ENCODE measurements at places on chromosomes 12 and 14.

DNA sequence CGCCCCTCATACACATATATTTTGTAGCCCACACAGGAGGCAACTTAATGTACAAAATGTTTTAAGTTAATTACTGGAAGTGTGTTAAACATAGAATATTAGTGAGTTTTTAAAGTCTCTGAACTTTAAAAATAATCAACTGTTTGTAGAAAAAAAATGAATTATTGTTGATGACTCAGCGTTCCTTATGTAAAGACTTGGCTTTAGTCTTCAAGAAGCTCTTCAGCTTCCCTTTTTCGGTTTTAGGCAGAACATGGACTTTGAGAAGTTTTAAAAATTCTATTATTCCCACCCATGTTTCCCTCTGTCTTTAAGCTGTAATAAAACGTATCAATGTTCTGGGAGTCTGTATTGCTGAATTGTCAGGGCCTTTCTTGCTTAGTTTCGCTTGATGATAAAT, 269.5 kb downstream of the FBXL14 start:
- DNase-seq, result no peak

DNA sequence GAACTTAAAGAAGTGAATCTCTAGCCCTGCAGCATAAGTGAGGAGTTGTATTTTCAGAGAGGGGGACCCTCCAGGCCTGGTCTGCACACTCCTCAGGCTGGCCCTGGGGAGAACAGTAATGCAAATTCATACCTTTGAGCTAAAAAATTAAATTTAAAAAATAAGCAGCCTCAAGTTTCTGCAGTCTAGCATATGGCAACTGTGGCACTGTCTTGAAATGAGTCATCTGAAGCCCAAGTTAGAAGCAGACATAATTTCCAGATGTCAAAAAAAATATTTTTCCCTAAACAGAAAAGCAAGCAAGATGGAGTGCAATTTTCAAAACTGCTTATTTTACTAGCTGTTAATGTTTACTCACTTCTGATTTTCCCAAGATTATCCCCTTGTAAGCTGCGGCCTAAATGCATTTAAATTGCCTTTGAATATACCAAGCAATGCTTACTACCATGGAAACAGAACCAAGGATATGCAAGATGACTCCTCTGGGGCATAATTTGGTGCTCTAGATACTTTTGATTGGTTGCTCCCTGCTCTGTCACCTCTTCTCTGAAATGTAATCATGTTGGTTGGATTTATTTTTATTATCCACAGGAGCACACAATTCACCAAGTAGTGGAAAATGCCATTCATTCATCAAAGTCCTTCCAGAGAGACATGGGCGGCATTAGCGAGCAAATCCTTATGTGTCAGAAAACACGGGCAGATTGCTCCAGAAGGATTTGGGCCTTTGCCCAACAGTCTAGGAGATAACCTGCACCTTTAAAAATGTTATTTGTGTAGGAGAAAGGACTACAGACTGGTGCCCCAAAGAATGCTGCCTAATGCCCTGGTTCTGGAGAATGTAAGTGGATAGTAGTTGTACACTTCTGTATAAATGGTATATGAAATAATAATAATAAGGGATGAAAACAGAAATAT, 25.0 kb upstream of the DHRS7 start:
- no peak for DNase-seq

DNA sequence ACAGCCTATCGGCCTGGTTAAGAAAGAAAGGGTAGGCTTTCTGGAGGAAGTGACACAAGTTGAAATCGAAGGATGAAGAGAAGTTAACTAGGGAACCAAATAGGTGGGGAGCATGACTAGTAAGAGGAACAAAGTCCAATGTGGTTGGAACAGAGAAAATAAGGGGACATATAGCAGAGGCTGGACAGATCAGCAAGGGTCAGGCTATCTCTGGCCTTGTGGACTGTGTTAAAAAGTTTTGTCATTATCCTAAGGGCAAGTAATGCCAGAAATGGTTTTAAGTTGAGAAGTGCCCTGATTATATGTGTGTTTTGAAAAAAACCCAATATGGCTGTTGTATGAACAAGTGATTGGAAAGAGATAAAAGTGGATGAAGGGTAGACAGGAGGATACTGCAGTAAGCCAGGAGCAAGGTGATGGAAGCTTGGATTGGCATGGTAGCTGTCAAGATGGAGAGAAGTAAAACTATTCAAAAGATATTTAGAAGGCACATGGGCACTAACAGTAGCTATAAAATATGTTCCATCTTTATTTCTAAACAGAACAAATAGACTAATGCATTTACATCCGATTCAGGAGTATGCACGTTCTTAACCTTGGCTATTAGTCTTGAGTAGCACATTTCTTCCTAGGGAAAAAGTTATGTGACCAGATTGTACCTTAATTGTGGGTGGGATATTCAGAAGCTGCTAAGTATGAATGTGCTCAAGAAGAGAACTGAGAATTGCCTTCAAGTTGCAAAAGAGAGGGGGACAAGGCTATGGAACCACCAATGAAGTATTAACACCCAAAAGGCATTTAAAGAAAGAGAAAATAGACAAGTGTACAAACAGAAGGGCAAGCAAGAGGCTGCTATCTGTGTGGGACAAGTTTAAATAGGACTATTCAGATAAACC, 46.8 kb upstream of the OR5AU1 start:
- no peak for DNase-seq

GRCh38 chr12:46197883-46198282, 71.0 kb downstream of the SLC38A1 start:
- no peak for DNase-seq

DNA sequence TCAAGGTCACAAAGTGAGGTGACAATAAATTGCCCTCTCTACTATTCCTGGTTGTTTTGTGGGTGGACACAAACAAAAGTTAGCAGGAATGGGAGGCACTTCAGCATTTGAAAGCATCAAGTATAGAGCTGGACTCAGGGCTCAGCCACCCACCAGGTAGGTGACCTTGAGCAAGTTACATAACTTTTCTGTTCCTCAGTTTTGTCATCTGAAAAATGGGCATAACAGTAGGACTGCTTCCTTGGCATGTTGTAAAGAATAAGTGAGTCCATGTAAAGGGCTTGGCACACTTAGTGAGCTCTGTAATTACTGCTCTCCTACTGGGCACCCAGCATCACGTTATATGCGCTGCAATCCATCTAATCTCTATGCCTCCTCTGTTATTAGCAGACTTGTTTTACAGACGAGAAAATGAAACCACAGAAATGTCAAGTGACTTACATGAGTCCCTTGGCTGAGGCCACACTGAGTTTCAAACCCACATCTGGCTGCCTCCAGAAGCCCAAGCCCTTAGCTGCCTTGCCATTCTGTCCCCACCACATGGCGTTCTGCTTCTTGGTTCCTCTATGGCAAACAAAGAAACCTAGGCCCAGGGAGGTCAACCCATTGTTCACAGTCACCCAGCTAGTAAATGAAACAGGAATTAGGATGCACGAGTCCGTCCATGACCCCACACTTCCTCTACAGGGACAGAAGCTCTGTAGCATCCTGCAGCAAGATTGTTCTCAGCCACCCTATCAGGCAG, 63.2 kb upstream of the SLC24A4 start:
- DNase-seq, result no peak

GRCh38 chr12:110314308-110314707, 33.3 kb downstream of the ATP2A2 start:
- peak; percentile 25 for DNase-seq

DNA sequence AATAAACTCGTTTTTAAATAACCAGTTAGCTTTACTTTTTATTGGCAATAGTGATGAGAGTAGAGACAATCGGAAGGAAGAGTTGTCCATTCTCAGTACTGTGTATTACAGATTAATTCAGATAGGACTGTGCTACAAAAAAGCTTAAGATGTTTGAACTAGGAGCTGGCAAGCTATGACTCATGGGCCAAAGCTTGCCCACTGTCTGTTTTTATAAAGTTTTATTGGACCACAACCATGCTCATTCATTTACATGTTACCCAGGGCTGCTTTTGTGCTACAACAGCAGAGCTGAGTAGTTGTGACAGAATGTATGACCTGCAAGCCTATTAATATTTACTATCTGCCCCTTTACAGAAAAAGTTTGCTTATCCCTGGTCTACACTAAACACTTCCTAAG, 19.4 kb downstream of the GNS start:
- peak; percentile 40 for DNase-seq

DNA sequence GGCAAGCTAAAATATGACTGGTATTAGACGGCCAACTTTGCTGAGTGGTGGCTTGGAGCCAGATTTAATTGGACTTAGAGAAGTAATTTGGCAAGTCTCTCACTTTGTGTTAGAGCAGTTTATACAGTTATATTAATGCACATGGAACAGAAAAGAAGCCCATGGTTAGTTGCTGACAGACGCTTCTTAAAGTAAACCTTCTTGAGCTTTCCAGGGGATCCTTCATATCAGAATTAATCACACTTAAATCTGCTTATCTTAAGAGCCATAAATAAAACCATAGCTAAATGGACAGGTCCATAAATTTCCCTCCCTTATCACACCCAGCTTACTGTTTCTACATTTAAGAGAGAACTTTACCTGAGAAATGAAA, 9.6 kb downstream of the GSG1 start:
- no peak for DNase-seq

DNA sequence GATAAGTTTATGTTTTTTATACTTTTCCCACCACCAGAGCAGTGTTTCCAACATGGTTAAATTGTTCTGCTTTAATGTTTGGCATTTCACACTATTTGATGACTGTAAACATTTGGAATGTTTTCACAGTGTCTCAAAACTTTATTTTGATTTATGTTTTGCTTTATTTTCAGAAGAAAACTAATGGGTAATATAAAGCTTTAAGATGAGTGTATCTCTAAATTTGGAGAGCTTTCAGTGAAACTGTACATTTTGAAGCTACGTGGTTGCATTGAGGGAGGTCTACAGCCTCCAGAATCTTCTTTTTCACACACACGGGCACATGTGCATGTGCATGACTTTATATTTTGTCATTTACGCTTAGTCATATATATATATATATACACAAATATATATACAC, 10.7 kb downstream of the BICD1 start:
- no peak for DNase-seq
